ENCODE measurements at places on chromosomes 2 and 18. TPM values are rescaled to one million over a fixed set of nuclear protein-coding genes. Genes with fewer than 3 reads are reported as not detected.

GRCh38 chr2:177523781-177524180 is 131.2 kb downstream of the AGPS start:
- DNase-seq: no peak

Gene EFEMP1
- 672 TPM for total RNA-seq

DNA sequence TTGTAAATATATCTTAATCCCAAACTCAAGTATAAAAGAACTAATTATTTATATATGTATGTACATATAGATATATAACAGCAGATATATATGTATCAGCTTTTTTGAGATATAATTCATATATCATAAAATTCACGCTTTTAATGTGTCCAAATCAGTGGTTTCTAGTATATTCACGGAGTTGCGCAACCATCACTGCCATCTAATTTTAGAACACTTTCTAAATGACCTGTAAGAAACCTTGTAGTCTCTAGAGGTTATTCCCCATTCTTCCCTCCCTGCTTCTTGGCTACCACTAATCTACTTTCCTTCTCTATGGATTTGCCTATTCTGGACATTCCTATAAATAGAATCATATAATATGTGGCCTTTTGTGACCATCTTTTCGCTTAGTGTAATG is 163.5 kb upstream of the TCF4 start:
- DNase-seq: no peak

Gene LYPD6
- total RNA-seq: 2.8 TPM

Gene FAM237A
- total RNA-seq: not detected

GRCh38 chr2:30796699-30797098 is 10.5 kb downstream of the CAPN13 start:
- DNase-seq: no peak

Gene ZSCAN30
- 13.7 TPM for total RNA-seq

GRCh38 chr2:144414324-144414845 is 105.5 kb downstream of the ZEB2 start:
- no peak for DNase-seq

Gene IFIH1
- 10.2 TPM for total RNA-seq

DNA sequence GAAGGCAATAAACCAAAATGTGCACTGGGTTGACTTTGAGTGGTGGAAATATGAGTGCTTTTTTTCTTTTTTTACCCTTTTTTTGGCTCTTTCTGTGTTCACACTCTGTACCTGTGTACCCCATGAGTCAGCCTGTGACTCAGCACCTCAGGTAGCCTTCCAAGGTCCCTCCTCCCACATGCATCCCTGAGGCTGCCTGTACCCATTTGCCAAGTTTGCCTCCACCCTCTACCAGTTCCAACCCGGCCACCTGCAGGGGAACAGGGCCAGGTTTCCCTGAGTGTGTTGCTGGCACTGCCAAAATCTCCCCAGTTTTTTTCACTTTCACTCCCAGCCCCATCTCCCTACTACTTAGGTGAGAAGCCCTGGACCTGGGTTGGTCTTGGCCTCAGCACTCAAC is 14.0 kb downstream of the CXCR1 start:
- DNase-seq: no peak

Gene NTSR2
- 0.28 TPM for total RNA-seq

DNA sequence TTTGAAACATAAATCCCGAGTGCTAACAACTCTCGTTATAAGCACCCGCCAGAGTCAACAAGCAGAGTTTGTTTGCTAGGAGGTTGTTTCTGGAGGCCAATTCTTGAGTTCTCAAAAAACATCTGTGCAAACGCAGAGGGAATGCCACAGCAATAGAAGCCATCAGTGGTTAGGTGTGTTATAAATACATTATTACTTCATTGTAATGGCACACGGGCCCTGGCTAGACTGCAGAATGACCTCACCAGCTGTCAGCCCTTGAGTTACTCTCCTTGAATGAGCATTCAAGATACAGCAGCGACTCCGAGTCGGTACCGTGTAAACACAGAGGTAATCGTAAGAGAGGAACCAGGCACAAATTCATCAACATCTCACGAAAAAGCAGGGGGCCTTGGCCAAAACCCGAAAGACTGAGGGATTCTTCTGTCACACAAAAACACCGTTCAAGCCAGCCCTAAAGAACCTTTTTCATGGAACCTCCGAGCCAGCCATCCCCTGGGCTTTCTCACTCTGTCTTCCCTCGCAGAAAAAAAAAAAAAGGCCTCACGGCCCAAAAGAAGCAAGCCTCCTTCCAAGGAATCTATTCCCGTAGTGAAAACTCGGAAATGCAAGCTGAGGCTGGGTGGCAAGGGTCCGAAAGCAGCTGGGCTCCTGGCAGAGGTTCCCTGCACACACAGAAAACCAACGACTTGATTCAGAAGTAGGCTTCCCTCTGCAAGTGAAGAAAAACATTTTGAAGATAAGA is 133.7 kb upstream of the MEIS1 start:
- no peak for DNase-seq

Gene DOK1
- total RNA-seq: 16.0 TPM

Gene KLHL41
- 1.4 TPM for total RNA-seq

DNA sequence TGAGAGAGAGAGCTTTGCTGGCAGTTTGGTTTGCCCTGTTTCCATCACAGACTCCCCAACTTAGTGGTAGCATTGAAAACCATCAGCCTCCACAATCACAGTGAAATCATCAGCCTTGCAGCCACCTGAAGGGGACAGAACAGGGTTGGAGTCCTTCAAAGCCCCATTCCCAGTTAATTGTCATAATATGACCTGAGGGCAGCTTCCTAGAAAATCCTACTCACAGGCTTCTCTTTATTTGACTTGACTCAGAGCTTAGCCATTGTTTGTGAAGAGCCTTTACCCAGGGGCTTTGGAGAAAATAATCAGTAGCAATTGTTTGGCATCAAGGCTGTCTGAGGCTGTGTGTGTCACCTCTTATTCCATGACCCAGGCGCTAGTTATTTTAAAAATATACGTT is 308.7 kb downstream of the CBLN2 start:
- no peak for DNase-seq

DNA sequence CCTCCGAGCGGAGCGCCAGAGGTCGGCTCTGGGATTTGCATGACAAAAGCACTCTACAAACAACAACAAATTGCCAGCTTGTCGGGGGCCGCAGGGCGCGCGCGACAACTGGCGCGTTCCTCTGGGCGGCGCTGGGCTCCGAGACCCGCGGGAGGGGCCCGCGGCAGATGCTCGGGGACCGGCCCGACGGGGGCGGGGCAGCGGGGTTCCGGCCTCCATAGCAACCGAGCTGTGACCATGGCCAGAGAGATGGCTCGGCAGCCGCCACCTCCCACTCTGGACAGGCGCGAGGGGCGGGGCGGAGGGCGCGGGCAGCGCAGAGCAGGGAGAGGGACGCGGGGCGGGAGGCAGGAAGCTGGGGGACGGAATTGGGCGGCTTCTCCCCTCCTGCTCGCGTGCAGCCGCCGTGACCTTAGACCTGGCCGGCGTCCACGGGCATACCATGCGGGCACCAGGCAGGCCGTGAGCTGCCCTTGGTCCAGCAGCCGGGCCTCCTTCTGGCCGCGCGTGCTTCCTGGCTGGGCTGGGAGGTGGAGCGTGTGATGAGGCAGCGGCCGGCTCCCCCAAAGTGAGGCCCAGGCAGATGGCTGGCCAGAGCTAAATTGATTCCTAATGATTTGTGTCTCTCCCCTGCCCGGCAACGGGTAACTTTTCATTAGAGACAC is 171.5 kb downstream of the CELF4 start:
- no peak for DNase-seq

GRCh38 chr2:20542746-20543468 is 96.0 kb downstream of the RHOB start:
- DNase-seq: no peak

Gene INPP5D
- 17.9 TPM for total RNA-seq

Gene ZNF892
- total RNA-seq: 2.9 TPM

DNA sequence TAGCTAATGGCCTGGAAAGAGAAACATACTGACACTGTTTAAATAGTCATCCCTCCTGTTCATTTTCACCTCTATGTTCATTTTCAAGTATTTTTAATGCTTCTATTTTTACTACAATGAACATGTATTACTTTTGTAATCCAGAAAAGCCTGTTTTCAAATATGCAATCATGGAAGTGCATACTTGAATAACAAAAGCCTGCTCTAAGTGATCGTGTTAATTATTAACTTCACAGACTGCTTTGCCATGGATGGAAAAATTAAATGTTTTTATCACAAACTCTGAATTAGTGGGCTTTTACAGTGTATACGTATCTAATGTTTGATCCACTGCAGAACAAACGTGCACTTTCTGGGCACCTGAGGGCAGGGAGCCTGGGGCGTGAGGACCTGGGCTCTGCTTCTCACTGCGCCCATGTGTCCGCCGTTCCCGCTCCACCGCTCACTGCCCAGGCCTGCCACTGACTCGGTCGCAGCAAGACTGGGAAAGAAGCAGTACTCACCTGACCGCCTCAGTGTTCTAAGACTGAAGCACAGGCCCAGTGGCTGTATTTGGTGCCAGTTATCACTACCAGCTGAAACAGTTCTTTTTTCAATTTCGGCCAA is 80.6 kb downstream of the UXS1 start:
- DNase-seq: no peak

GRCh38 chr2:162138310-162138709 is 13.7 kb downstream of the GCG start:
- DNase-seq: no peak

GRCh38 chr2:220466251-220466691 is 838.8 kb downstream of the SLC4A3 start:
- no peak for DNase-seq

Gene KCNK3
- 4.8 TPM for total RNA-seq

GRCh38 chr2:120739438-120740090 is 3.9 kb downstream of the GLI2 start:
- DNase-seq: no peak

Gene RNPEPL1
- total RNA-seq: 41.6 TPM

DNA sequence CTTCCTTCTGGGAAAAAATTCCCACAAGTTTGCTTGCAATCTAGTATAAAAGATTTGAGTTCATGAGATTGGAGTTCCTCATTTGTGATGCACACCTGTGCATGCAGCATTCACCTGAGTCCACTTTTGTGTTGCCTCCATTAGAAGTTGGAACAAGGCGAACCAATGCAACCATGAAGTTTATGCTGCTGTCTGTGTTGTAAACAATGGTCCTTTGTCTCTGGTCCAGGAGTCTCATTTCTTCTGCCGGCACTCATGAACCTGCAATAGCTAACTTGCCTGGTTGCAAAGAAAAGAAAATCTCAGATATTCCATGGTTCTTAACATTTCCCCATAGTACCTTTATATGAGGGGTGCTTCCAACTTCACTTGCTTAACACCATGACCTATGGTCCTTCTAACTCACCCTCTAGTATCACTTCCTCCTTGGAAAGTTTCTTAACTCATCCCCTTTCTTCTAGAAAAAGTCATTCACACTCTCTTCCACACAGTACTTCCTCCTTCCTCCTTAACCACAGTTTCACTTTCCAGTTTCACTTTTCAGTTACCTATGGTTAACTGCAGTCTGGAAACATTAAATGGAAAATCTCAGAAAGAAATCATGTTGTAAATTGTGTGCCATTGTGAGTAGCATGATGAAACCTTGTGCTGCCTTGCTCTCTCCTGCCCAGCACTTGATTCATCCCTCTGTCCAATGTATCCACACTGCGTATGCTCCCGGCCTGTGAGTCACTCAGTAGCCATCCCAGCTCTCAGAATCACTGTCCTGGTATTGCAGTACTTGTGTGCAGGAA is 128.8 kb upstream of the TRIB2 start:
- DNase-seq: no peak

- DNase-seq: no peak
Measured at GRCh38 chr2:234286956-234287355, 209.9 kb downstream of the ARL4C start.

Gene SCYGR2
- total RNA-seq: not detected

DNA sequence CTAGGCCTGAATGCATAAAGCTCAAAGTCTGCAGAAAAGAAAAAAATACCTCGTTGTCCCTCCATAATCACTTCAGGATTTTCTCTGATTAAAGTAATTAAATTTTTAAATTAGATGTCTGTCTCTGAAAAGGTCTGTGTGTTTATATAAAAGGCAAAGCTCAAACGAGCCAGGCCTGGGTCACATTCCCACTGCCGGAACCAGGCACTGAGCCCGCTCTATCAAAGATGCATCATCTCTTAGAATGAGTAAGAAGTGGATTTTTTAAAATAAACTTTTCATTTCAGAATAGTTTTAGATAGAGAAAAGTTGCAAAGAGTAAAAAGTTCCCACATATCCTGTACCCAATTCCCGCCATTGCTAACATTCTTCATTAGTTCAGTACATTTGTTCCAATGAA is 202.1 kb upstream of the KYNU start:
- DNase-seq: no peak

- no peak for DNase-seq
Measured at GRCh38 chr2:229410264-229410663, 139.2 kb upstream of the PID1 start.

DNA sequence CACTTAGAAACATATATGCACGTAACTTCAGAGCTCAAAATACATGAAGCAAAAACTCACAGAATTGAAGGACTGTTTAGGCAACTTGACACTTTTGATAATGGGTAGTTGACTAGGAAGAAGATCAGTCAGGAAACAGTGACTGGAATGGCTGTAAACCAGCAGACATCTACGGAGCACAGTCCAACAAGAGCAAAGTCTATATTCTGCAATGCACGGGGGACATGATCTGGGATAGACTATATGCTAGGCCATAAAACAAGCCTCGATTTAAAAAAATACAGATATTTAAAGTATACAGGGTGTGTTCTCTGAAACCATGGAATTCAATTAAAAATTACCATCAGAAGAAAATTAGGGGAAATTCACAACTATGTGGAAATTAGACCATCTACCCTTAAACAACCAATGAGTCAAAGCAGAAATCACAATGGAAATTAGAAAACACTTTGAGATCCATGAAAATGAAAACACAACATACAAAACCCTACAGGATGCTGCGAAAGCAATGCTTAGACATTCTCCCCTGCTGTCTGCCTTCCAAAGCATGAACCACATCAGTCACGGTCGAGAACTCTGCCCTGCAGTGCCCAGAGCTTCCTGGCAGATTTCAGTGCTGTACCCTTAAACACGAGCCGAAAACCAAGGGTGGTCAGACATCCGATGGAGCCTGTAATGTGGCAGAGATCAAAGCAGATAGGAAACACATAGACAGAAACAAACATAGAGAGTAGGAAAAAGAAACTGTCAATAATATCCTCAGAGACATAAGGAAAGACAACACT is 651.9 kb upstream of the HS6ST1 start:
- no peak for DNase-seq

DNA sequence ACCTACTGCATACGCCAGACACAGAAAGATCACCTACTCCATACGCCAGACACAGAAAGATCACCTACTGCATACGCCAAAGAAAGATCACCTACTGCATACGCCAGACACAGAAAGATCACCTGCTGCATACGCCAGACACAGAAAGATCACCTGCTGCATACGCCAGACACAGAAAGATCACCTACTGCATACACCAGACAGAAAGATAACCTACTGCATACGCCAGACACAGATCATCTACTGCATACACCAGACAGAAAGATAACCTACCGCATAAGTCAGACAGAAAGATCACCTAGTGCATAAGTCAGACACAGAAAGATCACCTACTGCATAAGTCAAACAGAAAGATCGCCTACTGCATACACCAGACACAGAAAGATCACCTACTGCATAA is 25.8 kb downstream of the COA5 start:
- DNase-seq: no peak

All from omental fat pad (tissue), 4 donors.